ENCODE measurements at places on chromosomes 5 and 9. TPM values are rescaled to one million over a fixed set of nuclear protein-coding genes. Genes with fewer than 3 reads are reported as not detected.

The ZMYND19 gene
- 28.3 TPM for total RNA-seq

The PCDHGC3 gene
- 9.8 TPM for total RNA-seq

The TRPM3 gene
- total RNA-seq, result 3.9 TPM

The ZNF366 gene
- total RNA-seq, result 0.03 TPM

DNA sequence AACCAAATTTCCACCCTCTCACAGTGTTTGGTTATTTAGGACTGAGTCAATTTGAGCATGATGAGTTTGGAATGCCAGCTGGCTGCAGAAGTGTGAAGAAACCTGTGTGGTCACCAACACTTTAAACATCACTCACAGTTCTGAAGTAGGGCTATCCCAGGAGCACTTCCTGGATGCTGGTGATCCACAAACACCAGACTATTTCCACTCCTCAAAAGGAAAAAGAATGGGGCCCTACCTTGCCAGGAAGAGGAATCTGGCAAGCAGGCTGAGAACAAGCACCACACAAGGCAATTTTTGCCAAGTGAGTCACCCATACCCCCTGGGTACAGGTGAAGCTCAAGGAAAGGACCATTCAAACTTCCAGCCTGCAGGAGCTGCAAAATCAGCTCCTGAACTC, 294.2 kb upstream of the PTGER4 start:
- no peak for DNase-seq

GRCh38 chr5:127515693-127516440, 1.6 kb upstream of the PRRC1 start:
- no peak for DNase-seq

DNA sequence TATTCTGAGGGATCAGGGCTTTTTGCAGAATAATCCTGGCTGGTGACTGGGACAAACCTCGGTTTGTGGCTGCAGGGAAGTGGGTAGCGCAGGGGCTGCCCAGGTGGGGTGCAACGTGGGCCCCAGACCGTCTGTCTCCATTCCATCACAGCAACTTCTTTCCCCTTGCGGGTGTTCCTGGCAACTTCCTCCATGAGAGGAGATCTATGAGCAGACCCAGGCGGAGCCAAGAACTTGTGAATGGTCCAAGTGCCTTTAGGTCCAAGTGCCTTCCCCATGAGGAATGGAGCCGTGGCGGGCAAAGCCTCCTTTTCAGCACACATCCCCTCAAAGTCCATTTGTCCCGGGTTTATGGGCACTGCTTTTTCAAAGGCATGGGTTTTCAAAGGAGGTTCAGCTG, 136.5 kb downstream of the PHF2 start:
- DNase-seq, result no peak

- DNase-seq, result no peak
Observed at GRCh38 chr9:22682961-22683699, 236.5 kb downstream of the DMRTA1 start.

GRCh38 chr9:136051837-136052471, 43.1 kb downstream of the NACC2 start:
- peak; percentile 97 for DNase-seq

- peak; percentile 74 for DNase-seq
Observed at GRCh38 chr5:107776506-107776905, 105.8 kb upstream of the EFNA5 start.

DNA sequence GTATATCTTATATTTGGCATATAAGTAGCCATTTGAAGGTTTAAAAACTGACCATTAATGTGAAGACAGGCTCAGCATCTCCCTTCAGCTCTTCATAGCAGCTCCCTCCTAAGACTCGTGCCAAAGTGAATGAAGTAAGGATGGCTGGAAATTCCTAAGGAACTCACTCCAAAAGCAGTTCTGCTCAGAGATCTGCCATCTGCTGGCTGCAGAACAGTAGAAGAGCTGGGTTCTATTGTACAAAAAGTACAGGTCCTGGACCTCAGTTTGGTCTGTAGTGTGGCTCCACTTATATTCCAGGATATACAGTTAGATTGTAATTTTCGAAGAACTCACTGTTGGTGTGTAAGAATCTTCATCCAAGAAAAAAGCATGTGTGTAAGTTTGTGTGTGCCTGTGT, 104.9 kb upstream of the RUSC2 start:
- DNase-seq, result peak; percentile 37

- no peak for DNase-seq
Observed at GRCh38 chr5:126360467-126360866, 62.7 kb upstream of the GRAMD2B start.

DNA sequence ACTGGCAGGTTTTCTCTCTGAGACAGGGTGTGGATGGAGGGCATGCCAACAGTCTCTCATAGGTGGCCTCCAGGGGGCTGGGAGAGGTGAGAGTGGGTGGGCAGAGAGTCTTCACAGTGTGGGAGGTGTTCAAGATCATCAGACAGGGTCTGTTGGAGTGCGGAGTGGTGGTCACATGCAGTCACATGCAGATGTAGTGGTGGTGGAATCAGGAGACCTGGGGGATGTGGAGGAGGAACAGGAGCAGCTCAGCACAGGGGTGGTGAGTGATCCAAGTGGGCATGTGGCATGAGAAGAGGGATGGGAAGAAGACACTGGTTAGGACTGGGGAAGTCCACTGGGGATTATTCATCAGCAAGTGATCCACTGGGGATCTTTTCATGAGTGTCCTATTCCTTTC, 5.8 kb downstream of the GM2A start:
- peak; percentile 18 for DNase-seq

- no peak for DNase-seq
Observed at GRCh38 chr5:179797741-179798140, 4.0 kb downstream of the LTC4S start.

DNA sequence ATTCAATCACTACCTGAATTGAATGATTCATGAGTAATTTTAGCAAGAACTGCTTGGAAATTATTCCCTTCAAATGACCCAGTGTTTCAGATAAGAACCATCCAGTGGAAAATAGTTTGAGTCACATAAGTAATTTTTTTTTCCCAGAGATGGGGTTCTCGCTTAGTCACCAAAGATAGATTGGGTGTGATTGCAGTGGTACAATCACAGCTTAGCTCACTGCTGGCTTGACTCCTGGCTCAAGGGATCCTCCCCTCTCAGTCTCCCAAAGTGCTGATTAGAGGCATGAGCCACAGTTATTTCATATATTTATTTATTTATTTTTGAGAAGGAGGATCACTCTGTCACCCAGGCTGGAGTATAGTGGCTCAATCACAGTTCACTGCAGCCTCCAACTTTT, 574.5 kb upstream of the ARRDC3 start:
- DNase-seq, result no peak

- DNase-seq, result no peak
Observed at GRCh38 chr9:27437652-27438373, 86.3 kb upstream of the IFNK start.

DNA sequence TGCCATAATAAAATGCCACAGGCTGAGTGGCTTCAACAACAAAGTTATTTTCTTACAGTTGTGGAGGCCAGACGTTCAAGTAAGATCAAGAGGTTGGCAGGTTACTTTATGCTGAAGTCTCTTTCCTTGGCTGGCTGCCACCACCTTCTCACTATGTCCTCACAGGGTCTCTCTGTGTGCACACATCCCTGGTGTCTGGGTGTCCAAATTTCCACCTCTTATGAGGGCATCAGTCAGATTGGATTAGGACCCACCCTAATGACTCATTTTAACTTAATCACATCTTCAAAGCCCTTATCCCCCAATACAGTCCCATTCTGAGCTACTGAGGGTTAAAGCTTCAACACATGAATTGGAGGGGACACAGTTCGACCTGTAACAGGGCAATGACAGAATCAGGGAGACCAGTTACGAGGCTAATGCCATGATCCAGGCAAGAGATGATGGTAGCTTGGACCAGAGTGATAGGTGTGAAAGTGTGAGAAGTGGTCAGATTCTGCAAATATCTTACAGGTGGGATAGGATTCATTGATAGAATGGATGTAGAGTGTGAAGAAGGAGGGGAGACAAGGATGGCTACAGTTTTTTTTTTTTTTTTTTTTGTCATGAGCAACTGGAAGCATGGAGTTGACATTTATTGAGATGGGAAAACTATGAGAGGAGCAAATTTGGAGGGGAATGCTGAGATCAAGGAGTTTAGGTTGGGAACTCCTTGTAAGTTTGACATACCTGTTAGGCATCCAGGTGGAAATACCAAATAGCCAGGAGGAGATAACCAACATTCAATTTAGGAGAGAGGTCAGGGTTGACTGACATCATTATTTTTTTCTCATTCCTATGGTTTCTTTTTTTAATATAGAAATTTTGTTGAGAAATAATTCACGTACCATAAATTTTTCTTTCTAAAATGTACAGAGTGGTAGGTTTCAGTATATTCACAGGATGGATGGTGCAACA, 39.6 kb upstream of the FGF1 start:
- no peak for DNase-seq

GRCh38 chr5:66633754-66634153, 37.6 kb downstream of the MAST4 start:
- no peak for DNase-seq

- DNase-seq, result no peak
Observed at GRCh38 chr5:56099346-56099745, 104.6 kb upstream of the IL6ST start.

DNA sequence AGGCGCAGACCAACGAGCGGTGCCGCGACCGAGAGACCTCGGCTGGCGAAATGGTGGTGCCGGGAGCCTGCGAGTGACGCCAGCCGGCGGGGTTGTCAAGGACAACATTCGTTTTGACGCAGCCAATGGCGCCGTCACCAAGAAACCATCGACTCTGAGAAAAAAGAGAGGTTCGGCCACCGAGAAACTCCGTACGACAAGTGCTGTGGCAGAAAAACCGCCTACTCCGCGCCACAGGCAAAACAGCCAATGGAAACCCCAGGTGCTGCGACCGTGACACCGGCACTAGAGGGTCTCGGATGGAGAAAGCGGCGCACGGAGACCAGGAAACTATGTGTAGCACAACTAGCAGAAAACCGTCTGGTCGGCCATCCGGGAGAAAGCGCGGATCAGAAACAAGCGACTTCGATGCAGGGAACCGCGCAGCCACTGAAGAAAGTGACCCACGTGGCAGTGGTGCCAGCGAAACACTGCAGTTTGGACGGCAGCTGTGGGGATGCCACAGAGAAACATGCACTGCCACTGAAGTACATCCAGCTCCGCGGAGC, 88.8 kb downstream of the ANXA2R start:
- no peak for DNase-seq

DNA sequence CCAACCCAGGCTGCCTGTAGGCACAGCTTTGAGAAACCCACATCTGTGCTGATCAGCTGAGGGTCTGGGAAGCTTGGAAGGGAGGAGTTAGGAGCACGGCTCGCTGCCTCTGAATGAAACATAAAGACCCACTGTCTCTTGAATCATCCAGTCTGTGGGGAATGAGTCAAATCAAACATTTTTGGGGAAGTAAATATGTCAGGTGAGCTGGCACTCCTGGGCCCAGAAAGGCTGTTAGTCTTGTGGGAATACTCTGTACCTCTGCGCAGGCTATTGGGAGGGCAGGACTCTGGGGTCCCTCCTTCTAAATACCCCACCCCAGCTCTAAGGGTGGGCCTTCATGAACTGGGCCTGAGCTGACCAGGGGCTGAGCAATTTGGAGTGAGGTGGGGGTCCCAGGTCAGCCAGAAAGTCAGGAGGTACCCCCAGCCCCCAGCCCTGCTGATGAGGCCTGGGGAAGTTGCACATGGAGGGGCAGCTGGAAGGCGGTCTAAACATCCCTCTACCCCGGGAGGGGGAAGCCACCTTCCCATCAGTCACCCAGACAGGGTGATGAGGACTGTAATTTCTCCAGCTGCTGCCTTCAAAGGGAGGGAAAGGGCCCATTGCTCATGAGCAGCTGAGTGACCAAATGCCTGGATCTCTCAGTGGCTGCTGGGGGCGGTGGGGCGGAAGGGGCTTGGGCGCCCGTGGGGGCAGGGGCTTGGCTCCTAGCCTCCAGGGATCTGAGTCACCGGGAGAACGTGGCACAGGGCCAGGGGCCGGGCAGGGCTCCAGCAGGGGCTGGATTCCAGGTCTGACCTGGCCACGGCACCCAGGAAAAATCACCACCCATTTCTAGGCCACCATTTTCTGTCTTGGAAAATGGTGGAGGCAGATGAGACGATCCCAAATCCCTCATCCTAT, 10.8 kb downstream of the FIBCD1 start:
- peak; percentile 72 for DNase-seq

GRCh38 chr5:117295941-117296340, 721.3 kb upstream of the SEMA6A start:
- no peak for DNase-seq

DNA sequence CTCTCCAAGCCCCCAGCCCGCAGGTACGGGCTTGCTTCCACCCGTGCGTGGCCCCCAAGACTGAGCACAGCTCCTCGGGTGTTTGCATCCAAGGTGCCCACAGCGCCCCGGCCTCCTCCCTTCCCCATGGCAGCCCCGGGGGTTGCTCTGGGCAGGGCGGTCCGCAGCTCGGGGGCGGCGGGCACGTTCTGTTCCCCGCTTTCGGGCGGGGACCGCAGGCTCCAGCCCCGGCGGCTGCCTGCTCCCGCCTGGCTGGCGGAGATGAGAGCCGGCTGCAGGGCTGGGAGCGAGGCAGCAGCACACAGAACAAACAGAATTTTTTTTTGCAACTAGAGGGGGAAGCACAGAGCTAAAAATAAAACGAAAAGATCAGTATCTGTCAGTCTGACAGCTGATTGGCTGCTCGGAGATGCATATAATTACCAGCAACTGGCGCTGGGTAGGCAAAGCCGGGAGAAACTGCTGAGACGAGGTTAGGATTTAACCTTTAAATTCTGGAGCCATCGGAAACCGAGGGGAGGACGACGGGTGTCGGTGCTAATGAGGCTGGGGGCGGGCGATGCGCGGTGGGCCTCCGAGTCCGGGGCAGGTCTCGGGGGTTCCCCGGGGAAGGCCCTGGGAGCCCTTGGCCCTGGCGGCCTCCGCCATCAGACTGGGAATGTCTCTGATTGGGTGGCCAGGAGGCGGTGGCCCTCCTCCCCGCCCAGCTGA, 142.7 kb upstream of the IER5L start:
- DNase-seq, result no peak

GRCh38 chr5:170315154-170315553, 17.6 kb upstream of the LCP2 start:
- peak; percentile 95 for DNase-seq

DNA sequence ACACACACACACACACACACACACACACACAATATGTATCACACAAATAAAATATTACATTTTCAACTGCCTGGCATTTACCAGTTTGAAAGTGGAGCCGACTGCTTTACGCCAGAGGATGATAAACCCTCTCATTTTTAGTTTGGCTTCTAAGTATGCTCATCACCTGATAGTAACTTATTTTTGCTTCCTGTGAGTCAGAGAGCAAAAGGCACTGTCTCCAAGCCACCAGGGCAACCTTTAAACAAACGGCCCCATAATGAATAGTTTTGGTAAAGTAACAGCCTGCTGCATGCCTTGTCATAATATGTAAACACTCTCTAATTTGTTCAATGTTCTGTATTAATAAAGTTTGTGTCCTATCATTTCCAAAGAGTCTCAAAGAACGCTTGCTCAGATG, 26.9 kb downstream of the KLF4 start:
- peak; percentile 35 for DNase-seq

GRCh38 chr9:94977416-94977815, 250.9 kb downstream of the AOPEP start:
- DNase-seq, result no peak

GRCh38 chr5:35194635-35195471, 35.4 kb downstream of the PRLR start:
- DNase-seq, result peak; percentile 28
